ENCODE measurements at places on chromosomes 12 and 14. TPM values are rescaled to one million over a fixed set of nuclear protein-coding genes. Genes with fewer than 3 reads are reported as not detected.

DNA sequence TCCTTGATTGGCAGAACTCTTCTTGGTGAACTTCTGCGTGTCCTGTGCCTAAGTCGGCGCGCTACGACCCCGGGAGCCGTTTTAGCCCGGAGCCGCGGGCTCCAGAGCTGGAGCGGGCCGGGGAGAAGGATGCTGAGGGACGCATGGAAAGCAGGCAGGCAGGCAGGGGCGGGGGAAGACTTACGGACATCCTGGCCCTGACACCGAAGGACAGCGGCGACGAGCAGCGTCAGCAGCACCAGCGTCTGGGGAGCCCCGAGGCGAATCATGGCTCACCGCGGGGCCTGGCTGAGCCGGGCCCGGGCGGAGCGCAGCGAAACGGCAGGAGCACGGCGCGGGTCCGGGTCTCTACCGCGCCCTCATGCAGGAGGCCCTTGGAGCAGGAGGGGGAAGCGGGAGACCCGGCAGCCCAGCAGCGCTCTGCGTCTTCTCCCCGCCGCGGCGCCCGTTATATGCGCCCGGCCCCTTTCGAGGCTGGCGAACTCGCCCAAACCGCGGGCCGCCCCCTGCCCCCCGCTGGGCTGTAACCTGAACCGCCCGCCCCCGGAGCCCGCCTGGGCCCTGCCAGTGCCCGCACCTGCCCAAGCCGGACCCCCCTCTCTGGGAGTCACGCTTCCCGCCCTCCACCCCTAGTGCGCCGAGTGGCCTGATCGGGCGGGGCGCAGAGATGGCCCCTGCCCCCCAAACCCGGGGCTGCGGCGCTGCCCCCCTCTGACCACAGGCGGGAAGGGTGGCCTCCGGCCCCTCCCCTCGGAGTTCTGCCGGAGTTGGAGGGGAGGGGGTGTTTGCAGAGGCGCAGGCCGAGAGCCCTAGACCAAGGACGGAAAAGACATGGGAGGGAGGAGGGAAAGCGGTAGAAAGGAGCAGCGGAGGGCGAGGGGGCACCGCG lies at the start of gene COL2A1:
COL2A1 (minus strand) TSS at position 424 of the 889 bp plus-strand sequence; CDS start at position 269, 155 bp downstream.
- DNase-seq = no peak

- no peak for DNase-seq
These were observed 965.1 kb downstream of the DIO2 start for GRCh38 chr14:79246173-79246572.

DNA sequence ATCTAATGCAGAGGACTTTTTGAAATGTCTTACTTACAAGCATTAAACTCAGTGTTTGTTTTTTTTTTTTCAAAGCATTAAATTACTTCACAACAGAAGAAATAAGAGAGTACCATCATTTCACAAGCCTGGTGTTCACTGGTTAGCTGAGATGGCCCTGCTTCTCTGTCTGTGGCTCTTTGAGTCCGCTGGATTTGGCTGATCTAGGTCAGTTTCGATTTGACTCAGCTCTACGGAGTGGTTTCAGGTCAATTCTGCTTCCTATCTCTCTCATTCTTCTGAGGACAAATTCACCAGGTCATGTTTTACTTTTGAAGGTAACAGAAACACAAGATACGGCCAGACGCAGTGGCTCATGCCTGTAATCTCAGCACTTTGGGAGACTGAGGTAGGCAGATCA lies 1066.1 kb downstream of the FLRT2 start:
- DNase-seq = no peak

DNA sequence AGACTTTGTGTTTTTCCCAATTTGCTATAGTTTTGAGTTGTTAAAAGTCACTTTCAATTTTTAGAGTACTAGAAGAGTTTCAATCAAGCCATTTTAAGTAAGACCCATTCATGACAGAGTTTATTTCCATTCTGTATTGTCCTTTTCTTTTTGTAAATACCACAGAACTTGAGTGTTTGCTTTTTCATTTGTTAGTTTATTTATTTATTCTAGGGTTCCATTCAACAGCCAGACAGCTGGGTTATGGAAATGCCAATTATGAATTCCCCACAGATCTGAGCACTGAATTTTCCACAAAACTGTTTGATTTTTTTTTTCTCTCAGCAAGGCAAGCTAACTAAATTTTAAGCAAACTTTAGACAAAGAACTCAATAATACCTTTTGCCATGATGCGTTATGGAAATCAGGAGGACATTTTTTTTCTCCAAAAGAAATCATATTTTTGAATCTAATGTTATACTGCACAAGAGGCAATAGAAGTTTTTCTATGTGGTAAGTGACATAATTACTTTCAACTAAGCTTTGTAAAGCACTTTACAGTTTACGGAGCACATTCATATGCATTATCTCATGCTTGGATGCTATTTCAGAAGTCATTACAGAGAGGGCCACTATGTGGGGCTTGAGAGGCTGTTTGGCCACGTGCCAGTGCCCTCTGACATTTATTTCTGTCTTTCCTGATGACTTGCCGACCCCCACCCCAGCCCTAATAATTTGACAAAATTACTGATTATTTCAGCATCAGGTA lies 181.5 kb downstream of the VRK1 start:
- no peak for DNase-seq

The JPH4 gene
- not detected for polyA plus RNA-seq

DNA sequence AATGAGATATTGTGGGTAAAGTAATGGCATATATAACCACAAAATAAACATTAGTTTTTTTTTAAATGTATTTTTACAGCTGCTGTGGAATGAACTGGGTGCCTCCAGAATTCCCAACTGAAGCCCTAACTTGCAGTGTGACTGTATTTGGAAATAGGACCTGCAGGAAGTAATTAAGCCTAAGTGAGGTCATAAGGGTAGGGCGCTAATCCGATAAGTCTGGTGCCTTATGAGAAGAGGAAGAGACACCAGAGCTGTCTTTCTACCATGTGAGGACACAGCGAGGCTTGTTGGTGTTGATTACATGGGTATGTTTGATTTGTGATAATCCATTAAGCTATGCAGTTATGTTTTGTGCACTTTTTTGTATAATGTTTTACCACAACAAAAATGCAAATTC lies 136.8 kb downstream of the TPH2 start:
- no peak for DNase-seq

The AQP6 gene
- polyA plus RNA-seq = not detected

GRCh38 chr14:76777721-76778120 lies 16.5 kb downstream of the VASH1 start:
- DNase-seq = no peak

All from CD8-positive, alpha-beta memory T cell (primary cell).